Dermis lymphatic vessel endothelial cell (primary cell): ENCODE measurements at places on chromosomes 16 and 17. TPM values are rescaled to one million over a fixed set of nuclear protein-coding genes. Genes with fewer than 3 reads are reported as not detected.

Gene HSD17B2
- 65.4 and 362 TPM in 2 replicates for total RNA-seq

Gene CHD9NB
- under 0.01 TPM in 2 replicates for total RNA-seq

Gene ETV4
- 1.1 and 4.9 TPM in 2 replicates for total RNA-seq

Gene GPS1
- total RNA-seq, result 66.4 and 72.4 TPM in 2 replicates

Gene LAT
- total RNA-seq, result 0.43 and 0.52 TPM in 2 replicates

Gene CAMKK1
- 0.87 and 1.1 TPM in 2 replicates for total RNA-seq

Gene TANGO6
- total RNA-seq, result 16.4 and 18.2 TPM in 2 replicates

Gene CRHR1
- not detected in 2 replicates for total RNA-seq

Gene CES5A
- total RNA-seq, result not detected in 2 replicates

Gene LITAFD
- not detected in 2 replicates for total RNA-seq

Gene KRT24
- total RNA-seq, result not detected in 2 replicates

Gene CDRT4
- 1.2 and 1.5 TPM in 2 replicates for total RNA-seq

Gene PHOSPHO1
- 0.09 TPM in 1 of 2 replicates, not detected in the other for total RNA-seq

Gene RASD1
- 2.7 and 3.6 TPM in 2 replicates for total RNA-seq

Gene GNGT2
- 1.6 and 2.2 TPM in 2 replicates for total RNA-seq

Gene NPB
- total RNA-seq, result 0.09 and 0.11 TPM in 2 replicates

Gene TMEM100
- total RNA-seq, result 4.8 and 8.1 TPM in 2 replicates

Gene ZDHHC7
- total RNA-seq, result 34.8 and 36.8 TPM in 2 replicates

Gene ADAD2
- total RNA-seq, result not detected in 2 replicates

Gene HOXB3
- total RNA-seq, result 1.7 and 5.7 TPM in 2 replicates

Gene LDHD
- 0.34 and 0.65 TPM in 2 replicates for total RNA-seq

Gene UBALD1
- 4.6 and 6.1 TPM in 2 replicates for total RNA-seq

Gene QPRT
- total RNA-seq, result 0.65 TPM in 1 of 2 replicates, not detected in the other

Gene CIITA
- total RNA-seq, result 0.09 and 0.33 TPM in 2 replicates

Gene SCGB1C2
- total RNA-seq, result not detected in 2 replicates

Gene SEZ6L2
- 0.26 and 0.98 TPM in 2 replicates for total RNA-seq

Gene CHST6
- total RNA-seq, result 0.34 and 0.43 TPM in 2 replicates

Gene C16orf89
- not detected in 2 replicates for total RNA-seq

Gene HOXB4
- total RNA-seq, result 0.76 and 1.4 TPM in 2 replicates

Gene CCL7
- total RNA-seq, result 0.09 TPM in 1 of 2 replicates, not detected in the other

Gene PRAC2
- total RNA-seq, result not detected in 2 replicates

Gene CD300A
- total RNA-seq, result not detected in 2 replicates

Gene KRT17
- total RNA-seq, result 0.09 and 0.11 TPM in 2 replicates

Gene DCAF7
- 29.9 and 33.1 TPM in 2 replicates for total RNA-seq

Gene NR1D1
- total RNA-seq, result 1.2 and 1.5 TPM in 2 replicates

Gene KRT20
- total RNA-seq, result not detected in 2 replicates

Gene CDH1
- 0.11 TPM in 1 of 2 replicates, not detected in the other for total RNA-seq

Gene THUMPD1
- total RNA-seq, result 76.0 and 84.6 TPM in 2 replicates

Gene VMO1
- 0.22 and 0.95 TPM in 2 replicates for total RNA-seq

Gene MPP2
- total RNA-seq, result under 0.01 and 0.11 TPM in 2 replicates

Gene WNT9B
- not detected in 2 replicates for total RNA-seq

Gene HES7
- total RNA-seq, result not detected in 2 replicates
